Stimulated activated CD4-positive, alpha-beta T cell treated with anti-CD3 and anti-CD28 coated beads, Interleukin-2, amount 100 ng/mL, for 4 hours (primary cell): ENCODE measurements at places on chromosomes 2 and 18.

GRCh38 chr2:214987261-214987660 is 151.2 kb downstream of the ABCA12 start:
- no peak for DNase-seq

- DNase-seq, result no peak
Measured at GRCh38 chr2:117321816-117322215, 492.7 kb upstream of the DDX18 start.

- no peak for DNase-seq
Measured at GRCh38 chr2:36663295-36663694, 33.2 kb upstream of the VIT start.

- DNase-seq, result no peak
Measured at GRCh38 chr18:13147130-13147529, 71.4 kb upstream of the LDLRAD4 start.

DNA sequence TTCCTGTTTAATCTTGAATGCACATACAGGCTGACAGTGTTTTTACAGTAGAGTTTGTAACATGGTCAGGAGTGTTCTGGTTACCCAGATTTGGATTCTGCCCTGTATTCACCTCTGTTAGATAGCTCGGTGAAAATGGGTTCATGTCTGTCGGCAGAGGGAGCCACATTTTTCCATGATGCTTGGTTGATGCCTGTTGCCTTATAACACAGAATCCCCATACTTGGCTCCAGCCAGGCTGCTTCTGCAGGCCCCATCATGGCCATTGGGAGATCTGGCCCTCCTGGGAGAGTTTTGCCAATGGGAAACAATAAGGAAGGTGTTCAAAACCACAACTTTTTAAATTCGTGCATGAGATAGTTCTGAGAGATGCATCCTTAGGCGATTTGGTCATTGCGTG is 78.1 kb downstream of the WDSUB1 start:
- DNase-seq, result no peak

DNA sequence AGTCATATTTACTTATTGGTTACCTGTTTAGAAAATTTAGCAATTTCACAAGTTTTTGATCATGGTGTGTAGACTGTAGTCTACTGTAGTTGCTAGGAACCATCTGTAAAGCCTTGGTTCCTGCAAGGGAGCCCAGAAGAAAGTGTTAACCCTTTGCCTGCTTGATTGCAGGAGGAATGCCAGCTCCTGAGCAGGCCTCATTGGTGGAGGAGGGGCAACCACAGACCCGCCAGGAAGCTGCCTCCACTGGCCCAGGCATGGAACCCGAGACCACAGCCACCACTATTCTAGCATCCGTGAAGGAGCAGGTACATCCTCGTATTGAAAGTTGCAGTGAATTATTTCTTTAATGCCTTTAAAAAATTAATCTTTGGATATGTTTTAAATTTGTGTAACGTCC is 76.3 kb downstream of the PKP4 start:
- DNase-seq, result no peak

- DNase-seq, result no peak
Measured at GRCh38 chr18:8084160-8084559, 517.0 kb downstream of the PTPRM start.

DNA sequence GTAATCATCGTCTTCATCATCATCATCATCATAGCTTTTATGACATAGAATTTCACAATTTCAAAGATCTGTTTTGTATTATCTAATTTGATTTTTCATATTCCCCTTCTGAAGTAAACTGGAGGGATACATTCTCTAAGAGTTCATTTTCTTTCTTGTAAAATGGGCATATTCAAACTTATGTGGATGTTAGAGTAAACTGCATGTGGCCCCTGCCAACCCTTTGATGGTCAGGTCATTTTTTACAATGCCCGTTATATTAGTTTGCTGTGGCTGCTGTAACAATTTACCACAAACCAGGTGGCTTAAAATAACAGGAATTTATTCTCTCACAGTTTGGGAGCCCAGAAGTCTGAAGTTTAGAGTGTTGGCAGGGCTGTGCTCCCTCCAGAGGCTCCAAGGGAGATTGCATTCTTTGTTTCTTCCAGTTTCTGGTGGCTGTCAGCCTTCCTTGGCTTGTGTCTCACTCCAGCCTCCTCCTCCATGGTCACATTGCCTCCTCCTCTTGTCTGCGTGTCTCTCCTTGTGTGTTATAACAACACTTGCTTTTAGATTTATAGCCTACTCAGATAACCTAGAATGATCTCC is 127.5 kb upstream of the MMADHC start:
- no peak for DNase-seq

DNA sequence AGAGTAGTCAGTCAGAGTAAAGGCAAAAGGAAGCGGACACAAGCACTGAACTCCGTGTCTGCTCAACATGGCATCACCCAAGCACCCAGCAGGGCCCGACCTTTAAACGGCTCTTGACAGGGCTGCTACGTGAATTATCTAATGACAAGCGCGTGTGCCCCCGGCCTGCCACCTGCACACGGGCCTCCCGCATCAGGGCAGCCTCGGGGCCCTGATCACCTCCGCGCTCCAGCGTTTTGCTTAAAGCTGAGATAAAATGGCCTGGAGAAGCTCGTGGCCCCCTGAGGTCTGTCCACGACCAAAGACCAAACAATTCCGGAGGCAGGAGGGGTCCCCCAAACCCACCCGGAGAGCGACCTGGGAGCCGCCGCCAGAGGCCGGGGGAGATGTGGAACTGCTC is 376 bp downstream of the NDUFA10 start:
- no peak for DNase-seq

- DNase-seq, result no peak
Measured at GRCh38 chr2:187988348-187988747, 303.3 kb upstream of the GULP1 start.

DNA sequence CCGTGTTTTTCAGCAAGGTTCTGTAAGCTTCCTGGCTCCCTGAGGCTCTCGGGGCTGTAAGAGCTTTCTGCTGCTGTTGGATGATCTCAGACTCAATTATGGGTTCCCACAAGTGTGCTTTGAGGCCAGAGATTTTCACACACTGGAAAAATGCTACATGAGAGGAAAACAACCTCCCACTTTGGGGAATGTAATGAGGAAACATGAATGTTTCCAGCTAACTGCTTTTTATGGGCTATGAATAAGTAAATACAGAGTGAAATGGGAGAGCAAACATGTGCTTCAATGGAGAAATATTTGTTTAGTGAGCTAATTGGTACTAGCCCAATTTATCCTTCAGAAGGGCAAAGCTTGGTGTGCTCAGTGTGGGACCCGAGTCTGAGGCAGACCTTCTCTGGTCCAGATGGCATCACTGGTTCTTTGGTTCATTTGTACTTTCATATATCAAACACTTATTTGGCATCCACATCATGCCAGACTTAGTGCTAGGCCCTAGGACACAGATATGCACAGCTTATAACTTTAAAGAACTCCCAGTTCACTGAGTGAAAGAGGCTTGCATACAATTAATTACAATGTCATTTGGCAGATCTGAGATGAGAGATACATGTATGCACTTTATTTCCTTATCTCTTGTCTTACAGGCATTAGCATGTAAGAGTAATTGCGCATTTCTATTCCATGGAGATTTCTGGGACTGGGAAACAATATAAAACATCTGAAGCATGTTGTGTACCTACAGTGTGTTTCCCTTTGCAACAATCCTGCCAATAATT is 248.8 kb downstream of the RDH14 start:
- DNase-seq, result no peak

DNA sequence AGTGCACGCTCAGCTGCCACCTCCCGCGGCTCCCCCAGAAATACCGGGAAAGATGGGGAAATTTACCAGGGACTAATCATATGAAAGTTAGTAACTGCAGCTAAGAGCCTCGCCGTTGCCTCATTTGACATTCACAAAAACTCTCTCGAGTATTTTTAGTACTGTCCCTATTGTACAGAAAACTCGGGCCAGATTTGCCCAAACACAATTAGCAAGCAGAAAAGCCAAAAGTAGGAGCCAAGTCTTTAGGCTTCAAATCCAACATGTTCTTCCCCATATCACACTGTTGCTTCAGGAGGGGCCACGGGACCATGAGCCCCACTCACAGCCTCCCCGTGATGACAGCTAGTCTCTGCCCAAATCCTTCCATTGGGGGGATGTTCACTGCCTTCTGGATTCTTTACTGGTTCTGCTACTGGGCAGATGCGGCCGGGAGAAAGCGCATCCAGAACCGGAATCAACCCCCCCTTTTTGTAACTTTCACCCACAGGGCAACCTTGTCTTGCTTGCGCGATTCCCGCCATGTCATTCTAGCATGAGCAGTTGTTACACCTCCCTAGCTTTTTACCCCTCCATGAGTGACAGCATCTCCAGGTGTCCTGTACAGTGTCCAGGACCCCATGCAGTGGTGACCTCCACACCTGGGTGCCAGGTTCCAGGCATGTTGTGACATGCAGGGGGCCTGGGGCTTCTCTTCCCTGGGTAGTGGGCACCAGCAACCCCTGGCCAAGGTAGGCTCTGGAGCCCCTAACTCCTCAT is 35.2 kb downstream of the CENPO start:
- DNase-seq, result no peak

- no peak for DNase-seq
Measured at GRCh38 chr2:128531856-128532255, 213.2 kb upstream of the HS6ST1 start.

GRCh38 chr2:183950673-183951072 is 647.7 kb upstream of the ZNF804A start:
- no peak for DNase-seq

GRCh38 chr18:10524507-10525370 is 1.1 kb upstream of the NAPG start:
- no peak for DNase-seq

DNA sequence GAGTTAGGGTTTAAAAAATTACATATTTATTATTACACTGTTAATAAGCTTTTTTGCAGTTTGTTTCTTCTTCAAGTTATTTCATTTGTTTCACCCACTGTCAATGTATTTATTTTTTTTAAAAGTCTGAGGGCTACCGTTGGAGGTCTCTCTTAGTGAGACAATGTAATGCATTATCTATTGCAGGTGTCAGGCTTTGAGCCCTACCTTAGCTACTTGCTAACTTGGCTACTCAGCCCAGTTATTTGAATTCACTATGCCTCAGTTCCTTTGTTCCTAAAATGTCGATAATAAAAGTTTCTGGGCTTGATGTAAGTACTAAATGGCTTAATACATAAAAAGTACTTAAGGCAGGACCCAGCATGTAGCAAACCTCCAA is 458 bp upstream of the TFPI start:
- DNase-seq, result no peak

DNA sequence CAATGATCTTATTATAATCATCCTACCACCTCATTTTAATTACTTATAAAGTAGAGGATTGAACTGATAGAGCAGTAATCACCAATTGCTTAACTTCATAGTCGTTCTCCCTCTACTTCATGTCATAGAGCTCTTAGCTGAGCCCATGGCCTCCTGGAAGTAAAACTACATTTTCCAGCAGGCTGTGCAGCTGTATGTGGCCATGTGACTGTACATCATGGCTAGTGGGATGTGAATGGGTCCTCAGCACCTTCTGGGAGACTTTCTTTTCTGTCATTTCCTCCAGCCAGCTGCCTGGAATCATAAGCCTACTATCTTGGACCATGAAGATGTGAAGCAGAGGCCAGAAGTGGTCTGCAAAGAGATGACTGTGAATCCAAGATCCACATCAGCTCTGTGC is 128.7 kb upstream of the SKOR2 start:
- DNase-seq, result no peak

DNA sequence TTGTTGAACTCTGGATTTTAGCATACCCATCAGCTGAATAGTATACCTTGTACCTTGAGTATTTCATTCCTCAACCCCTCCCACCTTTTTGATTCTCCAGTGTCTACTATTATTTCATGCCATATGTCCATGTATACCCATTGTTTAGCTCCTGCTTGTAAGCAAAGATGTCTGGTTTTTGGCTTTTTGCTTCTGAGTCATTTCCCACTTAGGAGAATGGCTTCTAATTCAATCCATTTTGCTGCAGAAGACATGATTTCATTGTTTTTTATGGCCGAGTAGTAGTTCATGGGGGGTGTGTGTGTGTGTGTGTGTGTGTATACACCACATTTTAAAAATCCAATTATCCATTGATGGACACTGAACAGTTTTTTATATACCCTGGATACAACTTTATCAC is 24.3 kb upstream of the MOCOS start:
- no peak for DNase-seq

- no peak for DNase-seq
Measured at GRCh38 chr2:217972490-217972889, 30.3 kb downstream of the TNS1 start.

GRCh38 chr2:195572895-195573683 is 83.9 kb upstream of the SLC39A10 start:
- DNase-seq, result no peak

DNA sequence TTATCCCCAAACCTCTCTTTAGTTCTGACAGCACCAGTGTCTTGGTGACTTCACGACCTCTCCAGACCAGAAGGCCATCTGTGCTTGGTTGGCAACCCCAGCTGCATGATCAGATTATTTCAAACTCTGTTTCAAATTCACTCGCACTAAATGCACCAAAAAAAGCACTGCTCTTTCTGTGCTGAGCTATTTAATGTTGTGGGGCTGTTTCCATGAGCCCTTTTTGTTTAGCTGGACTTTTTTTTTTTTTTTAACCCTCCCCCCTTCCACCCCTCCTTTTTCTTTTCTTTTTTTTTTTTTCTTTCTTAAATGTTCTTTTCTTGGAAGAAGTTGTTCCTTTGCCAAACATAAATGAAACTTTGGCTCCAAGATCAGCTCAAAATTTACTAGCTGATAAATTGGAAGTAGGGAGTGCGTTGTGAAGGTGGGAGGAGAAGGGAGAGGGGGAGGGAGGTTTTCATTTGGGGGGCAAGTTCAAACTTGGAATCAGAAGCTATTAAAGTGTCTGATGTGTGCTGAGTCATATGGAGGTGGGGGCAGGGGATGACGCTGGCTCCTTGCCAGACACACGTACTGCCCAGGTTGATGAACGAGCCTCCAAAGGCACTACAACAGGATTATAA is 543.0 kb upstream of the TNP1 start:
- no peak for DNase-seq

GRCh38 chr18:80172056-80172455 is 63.0 kb downstream of the ADNP2 start:
- DNase-seq, result no peak

GRCh38 chr2:127950264-127950663 is 64.5 kb upstream of the AMMECR1L start:
- no peak for DNase-seq

GRCh38 chr2:54618646-54619565 is 104.6 kb upstream of the EML6 start:
- no peak for DNase-seq

- no peak for DNase-seq
Measured at GRCh38 chr2:197263077-197263476, 47.5 kb downstream of the ANKRD44 start.

DNA sequence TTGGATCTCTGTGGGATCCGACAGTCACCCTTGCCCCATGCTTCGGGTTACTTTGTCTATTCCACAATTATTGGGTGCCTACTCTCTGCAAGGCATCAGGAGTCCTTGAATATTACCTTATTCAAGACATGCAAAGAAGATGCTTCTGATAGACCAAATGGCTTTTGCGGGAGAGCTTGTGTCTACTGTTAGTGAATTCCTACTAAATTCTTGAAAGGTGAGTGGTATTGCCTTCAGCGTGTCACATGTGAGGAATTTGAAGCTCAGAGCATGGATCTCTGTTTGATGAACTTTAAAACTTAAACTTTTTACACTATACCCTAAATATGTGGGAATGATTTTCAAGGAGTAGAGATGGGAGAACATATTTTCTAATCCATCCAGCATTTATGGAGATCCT is 184.4 kb downstream of the LTBP1 start:
- DNase-seq, result no peak

GRCh38 chr2:237961637-237962036 is 5.2 kb upstream of the UBE2F start:
- DNase-seq, result no peak
